ENCODE measurements at places on chromosomes 3 and 15.

- DNase-seq: no peak
These were observed 28.0 kb downstream of the PLA2G4F start for GRCh38 chr15:42128476-42128875.

DNA sequence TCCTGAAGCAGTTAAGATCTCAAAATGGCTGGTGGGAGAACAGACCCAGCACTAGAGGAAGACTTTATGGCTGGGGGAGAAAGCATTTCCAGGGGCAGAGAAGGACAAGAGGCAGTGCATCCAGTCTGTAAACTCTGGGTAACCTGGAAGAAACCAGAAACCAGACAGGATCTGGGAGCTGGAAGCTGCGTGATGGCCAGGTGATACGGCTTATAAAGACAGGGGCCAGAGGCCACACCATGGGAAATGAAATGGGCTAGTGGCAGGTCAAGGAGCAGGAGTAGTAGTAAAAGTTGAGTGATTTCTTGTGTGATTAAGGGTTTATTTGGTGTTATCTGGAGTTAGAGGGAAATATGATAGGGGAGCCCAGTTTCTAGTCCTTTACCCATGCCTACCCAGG, 144.7 kb upstream of the ARRDC4 start:
- no peak for DNase-seq

DNA sequence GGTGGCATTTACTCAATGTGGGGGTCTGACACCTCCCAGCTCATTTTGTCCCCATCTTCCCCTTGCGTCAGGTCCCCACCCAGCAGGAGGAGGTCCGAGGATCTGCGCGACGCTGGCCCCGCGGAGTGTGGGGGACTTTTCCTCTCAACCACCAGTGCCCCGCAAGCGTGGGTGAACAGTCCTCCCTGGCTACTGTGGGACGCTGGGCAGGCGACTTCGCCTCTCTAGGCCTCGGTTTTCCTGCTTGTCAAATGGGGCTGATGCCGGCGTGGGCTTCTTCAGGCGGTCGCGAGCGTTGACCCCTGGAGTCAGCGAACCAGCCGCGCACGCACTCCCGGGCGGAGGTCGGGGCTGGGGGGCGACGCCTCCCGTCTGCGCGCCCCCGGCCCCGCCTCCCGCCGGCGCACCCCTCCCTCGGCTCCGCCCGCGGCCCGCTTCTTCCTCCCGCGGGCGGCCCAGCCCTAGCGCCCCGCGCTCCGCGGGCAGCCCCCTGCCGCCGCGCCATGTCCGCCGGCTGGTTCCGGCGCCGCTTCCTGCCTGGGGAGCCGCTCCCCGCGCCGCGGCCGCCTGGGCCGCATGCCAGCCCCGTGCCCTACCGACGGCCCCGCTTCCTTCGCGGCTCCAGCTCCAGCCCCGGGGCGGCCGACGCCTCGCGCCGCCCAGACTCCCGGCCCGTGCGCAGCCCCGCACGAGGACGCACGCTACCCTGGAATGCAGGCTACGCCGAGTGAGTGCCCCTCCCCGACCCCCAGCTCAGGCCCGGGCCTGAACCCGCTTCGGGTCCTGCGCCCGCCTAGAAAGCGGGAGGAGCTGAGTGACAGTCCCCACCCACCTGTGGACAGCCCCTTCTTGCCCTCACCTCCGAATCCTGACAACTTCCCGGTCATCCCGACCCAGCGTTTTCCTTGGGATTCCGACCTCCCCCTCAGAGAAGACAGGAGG, at the start of gene PPM1M:
Gene PPM1M (plus strand): TSS at position 438 of the 942 bp plus-strand sequence. CDS start 66 bp downstream, at position 504.
- DNase-seq: peak; percentile 30

GRCh38 chr3:10733297-10733696, 82.7 kb upstream of the SLC6A11 start:
- DNase-seq: no peak

DNA sequence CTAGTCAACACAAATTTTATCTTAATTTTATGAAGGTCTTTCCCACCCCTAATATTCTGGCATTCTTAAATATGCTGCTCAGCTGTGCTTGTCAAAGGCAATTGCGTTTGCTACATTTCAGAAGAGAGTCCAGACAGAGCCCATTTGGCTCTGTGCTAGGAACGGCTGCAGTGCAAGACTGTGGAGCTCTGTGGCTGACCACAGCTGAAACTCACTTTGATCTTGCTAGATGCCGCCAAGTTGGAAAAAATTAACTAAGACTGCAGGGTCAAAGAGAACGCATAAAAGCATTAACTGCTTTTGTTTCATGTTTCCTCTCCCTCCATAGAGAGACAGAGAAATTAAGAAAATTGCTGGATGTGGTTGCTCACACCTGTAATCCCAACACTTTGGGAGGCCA, 7.6 kb upstream of the PPP1R2 start:
- no peak for DNase-seq

DNA sequence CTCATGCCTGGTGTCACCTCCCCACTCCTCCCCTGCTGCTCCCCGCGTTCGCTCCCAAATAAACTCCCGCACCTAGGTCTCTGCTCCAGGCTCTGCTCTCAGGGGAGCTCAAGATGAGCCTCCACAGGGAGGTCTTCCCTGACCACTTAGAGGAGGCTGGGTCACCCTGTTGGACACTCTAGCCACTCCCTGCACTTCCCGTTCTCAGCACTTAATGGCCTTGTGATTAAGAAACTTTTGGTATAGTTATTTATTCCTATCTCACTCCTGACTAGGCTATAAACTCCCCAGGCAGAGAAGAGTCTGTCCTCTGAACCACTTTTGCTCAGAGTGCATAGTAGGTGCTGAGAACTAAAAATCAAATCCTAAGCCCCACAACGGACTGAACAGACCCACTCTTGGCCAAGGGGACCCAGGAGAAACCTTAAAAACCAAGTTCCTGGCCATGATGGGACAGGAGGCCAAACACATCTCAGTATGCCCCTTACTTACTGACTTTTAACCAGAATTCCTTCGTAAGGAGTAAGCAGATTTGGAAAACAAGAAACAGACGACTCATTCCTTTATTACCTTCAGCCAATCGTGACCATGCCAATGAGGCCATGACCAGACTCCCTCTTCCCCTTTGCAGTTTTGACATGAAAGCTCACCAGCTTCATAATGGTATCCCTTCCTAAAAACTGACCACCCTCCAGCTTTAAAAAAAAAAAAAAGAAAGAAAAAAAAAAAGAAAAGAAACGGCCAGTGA, 69.0 kb upstream of the HRH1 start:
- no peak for DNase-seq

- DNase-seq: no peak
These were observed 62.0 kb downstream of the P3H2 start for GRCh38 chr3:190058521-190059241.

DNA sequence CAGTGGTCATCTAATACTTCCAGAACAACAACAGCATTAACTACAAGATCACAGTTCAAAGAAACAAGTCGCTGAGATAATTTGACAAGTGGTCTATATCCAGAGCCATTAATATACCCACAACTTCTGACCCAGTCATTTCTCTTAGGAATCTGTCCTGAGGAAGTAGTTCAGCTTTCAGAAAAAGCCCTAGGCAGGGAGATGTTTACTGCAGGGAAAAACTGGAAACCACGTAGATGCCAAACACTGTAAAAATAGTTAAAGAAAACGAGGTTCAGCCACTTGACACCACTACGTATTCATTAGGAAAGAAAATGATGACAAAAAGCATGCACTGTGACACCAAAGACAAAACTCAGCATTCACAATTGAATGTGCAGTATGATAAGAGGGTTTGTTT, 22.3 kb upstream of the CDCP1 start:
- no peak for DNase-seq

- no peak for DNase-seq
These were observed 2.6 kb downstream of the ILDR1 start for GRCh38 chr3:122019493-122019892.

DNA sequence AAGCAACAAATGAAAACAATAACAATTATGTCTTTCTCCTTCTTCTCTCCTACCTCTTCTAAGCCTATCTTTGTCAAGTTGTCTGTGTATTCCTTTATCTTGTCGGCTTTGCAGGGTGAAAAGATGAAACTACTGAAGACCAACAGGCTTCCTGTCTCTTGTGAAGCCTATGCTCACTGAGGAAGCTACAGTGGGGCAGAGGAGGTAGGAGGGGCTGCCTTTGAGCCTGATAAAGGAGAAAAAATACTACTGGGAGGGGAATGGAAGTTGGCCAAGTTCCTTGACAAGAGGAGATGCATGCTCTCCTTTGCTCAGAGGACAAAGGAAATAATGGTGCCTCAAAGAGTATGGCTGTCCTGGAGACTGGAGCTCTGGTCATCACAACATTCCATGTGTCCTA, 92.0 kb downstream of the IGSF11 start:
- DNase-seq: no peak

- no peak for DNase-seq
These were observed 103.3 kb downstream of the IL1RAP start for GRCh38 chr3:190617185-190617584.

DNA sequence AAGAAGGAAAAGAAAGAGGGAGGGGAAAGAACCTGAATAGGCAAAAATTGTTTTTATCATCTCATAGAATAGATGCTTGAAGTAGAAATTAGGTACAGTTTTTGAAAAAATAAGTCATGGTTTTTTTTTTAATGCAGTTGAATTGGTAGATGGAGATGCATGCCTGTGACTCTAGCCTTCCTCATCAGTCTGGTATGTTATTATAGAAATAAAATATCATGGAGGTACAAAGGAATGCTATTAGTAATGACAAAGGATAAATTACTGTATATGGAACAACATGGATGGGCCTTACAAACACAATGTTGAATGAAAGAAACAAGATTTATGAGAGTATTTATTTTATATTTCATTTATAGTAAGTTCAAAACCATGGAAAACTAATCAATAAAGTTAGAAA, 162.4 kb upstream of the GALNT15 start:
- no peak for DNase-seq

DNA sequence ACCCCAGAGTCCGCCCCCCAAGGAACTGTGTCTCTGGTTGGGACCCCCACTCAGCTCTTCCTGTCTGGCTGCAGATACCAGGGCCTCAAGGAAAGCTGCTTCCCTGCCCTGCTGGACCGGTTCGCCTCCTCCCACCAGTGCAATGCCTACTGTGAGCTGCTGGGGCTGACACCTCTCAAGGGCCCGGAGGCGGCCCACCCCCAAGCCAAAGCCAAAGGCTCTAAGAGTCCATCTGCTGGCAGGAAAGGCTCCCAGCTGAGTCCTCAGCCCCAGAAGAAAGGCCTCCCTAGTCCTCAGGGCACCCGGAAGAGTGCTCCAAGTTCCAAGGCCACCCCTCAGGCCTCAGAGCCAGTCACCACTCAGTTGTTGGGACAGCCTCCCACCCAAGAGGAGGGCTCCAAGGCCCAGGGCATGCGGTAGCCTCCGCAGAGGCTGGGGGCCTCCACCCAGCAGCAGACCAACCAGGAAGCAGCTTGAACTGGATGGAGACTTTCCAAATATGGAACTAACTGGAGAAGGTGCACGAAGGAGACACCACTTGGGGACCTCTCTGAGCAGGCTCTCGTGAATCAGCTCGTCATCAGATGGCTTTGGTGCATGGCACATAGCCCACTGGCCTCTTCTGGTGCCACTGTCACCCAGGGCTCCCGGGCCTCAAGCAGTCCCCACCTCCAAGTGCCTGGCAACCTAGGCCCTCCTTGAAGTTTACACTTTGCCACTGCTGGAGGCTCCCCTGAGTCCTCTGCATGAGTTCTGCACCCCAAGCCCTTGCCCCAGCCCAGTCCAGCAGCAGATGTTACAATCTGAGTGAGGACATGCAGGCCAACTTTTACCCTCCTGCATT, 16.2 kb upstream of the SLC28A1 start:
- no peak for DNase-seq

DNA sequence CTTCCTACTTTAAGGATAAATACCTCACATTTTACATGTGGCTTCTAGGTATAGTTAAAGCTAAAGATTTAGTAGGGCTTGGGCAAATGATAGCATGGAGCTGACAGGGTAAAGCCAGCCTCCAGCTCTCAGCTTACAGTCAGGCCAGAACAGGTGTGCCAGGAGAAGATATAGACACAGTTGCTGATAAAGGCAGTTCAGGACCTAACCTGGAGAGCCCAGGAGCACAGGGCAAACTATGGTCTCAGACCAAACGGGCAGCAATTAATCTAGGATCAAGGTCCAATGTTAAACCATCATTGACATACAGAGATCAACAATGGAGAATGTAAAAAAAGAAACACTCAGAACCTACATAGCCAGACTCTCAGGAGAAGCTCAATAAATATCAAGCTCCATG, 4.0 kb downstream of the WDR49 start:
- DNase-seq: no peak

DNA sequence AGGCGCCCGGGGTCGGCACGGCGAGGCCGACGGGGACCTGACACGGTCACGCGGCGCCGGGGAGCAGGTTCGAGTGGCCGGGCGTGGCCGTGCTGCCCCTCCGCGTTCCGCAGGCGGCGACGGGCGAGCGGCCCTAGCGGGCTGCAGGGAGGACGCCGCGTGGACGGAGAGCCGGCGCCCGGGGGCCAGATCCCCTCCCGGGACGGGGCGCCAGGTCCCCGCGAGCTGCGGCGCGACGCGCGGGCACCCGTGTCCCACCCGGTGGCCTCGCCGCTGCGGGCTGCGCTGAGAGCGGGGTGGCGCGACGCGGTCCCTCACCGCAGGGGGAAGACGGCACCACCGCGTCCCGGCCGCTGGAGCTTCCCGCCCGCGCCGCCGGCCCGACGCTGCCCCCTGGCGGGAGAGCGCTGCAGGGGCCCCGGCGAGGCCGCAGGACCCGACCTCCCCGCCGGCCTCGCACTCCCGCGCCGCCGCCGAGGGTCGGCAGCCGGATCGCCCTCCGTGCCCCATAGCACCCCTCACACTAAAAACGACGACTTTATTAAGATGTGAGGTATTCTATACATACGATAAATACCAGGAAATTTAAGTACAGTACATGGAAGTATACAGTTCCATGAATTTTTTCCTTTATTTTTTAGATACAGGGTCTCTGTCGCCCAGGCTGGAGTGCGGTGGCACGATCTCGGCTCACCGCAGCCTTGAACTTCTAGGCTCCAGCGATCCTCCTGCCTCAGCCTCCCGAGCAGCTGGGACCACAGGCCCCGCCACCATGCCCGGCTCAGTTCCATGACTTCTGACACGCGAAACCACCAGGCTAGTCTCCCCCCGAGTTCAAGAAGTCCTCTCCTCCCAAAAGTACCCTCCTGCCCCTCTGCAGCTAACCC, 1.3 kb upstream of the PIGZ start:
- peak; percentile 57 for DNase-seq

Data from activated CD4-positive, alpha-beta T cell treated with anti-CD3 and anti-CD28 coated beads for 1 hour (primary cell).